Thymus (tissue), 14 donors: ENCODE measurements at places on chromosomes 7 and 10.

GRCh38 chr10:99796928-99797327 is 14.5 kb downstream of the ABCC2 start:
- no peak overlapping the region for H3K27ac ChIP-seq
- no peak overlapping the region for H3K4me3 ChIP-seq

GRCh38 chr10:97297556-97298222 is 5.3 kb upstream of the ARHGAP19 start:
- no peak for DNase-seq
- H3K27ac ChIP-seq, result no peak overlapping the region
- H3K27me3 ChIP-seq, result no peaks in the 10 kb centered on the region
- no peak overlapping the region for H3K4me3 ChIP-seq
- no peaks in the 10 kb centered on the region for H3K36me3 ChIP-seq

GRCh38 chr10:62326176-62326575 is 48.0 kb upstream of the ZNF365 start:
- H3K27ac ChIP-seq, result no peak overlapping the region
- H3K36me3 ChIP-seq, result no peaks in the 10 kb centered on the region
- H3K4me1 ChIP-seq, result no peaks in the 10 kb centered on the region
- no peak for DNase-seq
- H3K27me3 ChIP-seq, result no peaks in the 10 kb centered on the region

DNA sequence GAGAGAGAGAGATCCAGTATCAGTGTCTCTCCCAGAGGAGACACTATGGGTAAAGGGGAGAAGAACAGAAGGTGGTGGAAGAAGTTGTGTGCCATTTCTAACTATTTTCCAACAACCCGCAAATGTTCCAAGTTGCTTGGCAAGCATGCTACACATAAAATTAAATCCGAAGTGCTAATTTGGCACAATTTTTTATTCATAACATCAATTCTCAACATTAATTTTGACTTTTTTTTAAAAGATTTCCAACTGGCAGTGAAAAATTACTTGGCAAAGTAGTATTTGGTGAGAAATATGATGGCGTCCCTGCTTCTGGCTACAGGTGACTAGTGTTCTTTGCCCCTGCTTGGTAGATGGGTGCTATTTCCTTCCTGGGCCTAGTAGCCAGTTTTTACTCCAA is 622.0 kb downstream of the SORCS1 start:
- H3K27me3 ChIP-seq, result no peaks in the 10 kb centered on the region
- no peaks in the 10 kb centered on the region for H3K36me3 ChIP-seq
- DNase-seq, result no peak
- H3K4me1 ChIP-seq, result no peaks in the 10 kb centered on the region

DNA sequence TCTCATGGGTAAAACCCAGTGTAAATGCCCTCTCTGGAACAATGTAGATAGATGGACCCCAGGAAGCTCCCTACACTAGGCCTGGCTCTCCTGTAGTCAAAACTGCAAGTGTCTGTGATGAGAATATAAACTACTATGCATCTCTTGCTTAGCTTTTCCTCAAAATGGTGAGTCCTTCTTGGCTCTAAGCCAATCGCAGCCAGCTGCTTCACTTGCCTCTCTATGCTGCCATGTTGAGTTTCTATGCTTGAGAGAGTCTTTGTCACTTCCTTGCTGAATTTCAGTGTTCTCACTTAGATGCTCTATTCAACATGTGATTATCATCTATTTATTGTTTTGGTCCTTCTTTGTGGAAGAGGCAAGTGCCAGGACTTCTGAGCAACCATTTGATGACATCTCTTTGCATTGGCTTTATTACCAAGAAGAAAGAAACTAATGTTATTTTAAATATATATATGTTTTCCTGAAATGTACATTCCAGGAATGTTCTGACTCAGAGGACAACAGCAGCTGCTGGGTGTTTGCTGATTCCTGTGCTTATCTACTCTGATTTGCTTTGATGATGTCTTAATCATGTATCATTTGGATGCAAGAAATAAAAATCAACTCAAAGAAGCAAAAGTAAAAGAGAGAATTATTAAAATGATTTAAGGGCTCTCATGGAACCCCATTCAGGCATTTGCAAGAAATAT is 16.6 kb downstream of the TAS2R40 start:
- no peak overlapping the region for H3K4me3 ChIP-seq
- no peaks in the 10 kb centered on the region for H3K4me1 ChIP-seq
- no peaks in the 10 kb centered on the region for H3K27me3 ChIP-seq
- DNase-seq, result no peak
- H3K27ac ChIP-seq, result no peak overlapping the region
- H3K36me3 ChIP-seq, result no peaks in the 10 kb centered on the region

DNA sequence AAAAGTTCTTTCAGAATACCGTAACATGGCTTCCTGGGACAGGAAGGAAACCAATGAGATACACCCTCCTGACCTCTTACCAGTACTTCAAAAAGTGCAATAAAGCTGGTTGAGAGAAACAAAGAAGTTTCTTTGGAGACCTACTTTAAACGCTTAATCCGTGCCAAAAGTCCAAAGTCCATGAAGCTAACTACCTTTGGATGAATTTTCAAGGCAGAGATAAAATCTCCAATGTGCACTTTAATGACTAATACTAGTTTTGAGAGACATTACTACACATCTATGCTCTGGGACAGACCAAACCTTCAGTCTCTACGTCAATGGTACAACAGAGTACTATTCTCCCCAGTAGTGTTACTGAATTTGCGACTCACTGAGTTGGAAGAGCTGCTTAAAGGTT is 46.1 kb downstream of the UBE2H start:
- peaks cover 25% of the 10 kb centered on the region for H3K36me3 ChIP-seq
- H3K27me3 ChIP-seq, result no peaks in the 10 kb centered on the region
- DNase-seq, result no peak
- H3K4me1 ChIP-seq, result no peaks in the 10 kb centered on the region

- peak overlapping the region; percentile 84 for H3K27ac ChIP-seq
- DNase-seq, result peak; percentile 79
- peaks cover 2% of the 10 kb centered on the region for H3K27me3 ChIP-seq
These were observed 7.2 kb upstream of the MBL2 start for GRCh38 chr10:52779541-52780390.

GRCh38 chr10:96910488-96911395 is 78.6 kb downstream of the LCOR start:
- no peaks in the 10 kb centered on the region for H3K4me1 ChIP-seq
- DNase-seq, result peak; percentile 41
- H3K4me3 ChIP-seq, result no peak overlapping the region
- H3K27ac ChIP-seq, result no peak overlapping the region
- H3K36me3 ChIP-seq, result peaks cover 15% of the 10 kb centered on the region

- no peak for DNase-seq
- H3K4me1 ChIP-seq, result no peaks in the 10 kb centered on the region
- no peaks in the 10 kb centered on the region for H3K36me3 ChIP-seq
- H3K27ac ChIP-seq, result no peak overlapping the region
- no peak overlapping the region for H3K4me3 ChIP-seq
- no peaks in the 10 kb centered on the region for H3K27me3 ChIP-seq
These were observed 39.7 kb downstream of the SP8 start for GRCh38 chr7:20747001-20747400.

DNA sequence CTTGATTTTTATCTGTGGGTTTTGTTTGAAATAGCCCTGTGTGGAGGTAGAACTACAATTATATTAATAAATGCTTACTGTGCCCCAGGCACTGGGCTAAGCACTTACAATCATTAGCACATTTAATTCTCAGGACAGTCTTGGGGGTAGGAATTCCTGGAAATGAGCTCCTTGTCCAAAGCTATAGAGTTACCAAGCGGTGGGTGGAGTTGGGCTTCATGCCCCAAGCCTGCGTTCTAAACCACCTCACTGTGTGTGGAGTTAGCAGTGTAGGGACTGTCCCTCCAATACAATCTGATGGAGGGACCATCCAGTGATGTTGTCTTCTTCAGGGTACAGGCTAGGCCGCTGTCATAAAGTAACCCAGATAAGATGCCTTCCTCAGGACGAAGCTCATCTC is 49.7 kb downstream of the PALD1 start:
- H3K36me3 ChIP-seq, result no peaks in the 10 kb centered on the region
- no peaks in the 10 kb centered on the region for H3K4me1 ChIP-seq
- no peak for DNase-seq
- no peak overlapping the region for H3K4me3 ChIP-seq

GRCh38 chr7:149495785-149496641 is 1.6 kb downstream of the ZNF746 start:
- no peak for DNase-seq
- peaks cover 2% of the 10 kb centered on the region for H3K27me3 ChIP-seq
- no peak overlapping the region for H3K4me3 ChIP-seq
- H3K36me3 ChIP-seq, result peaks cover 34% of the 10 kb centered on the region
- H3K27ac ChIP-seq, result no peak overlapping the region
- H3K4me1 ChIP-seq, result no peaks in the 10 kb centered on the region

GRCh38 chr10:79555354-79556309 is 4.6 kb downstream of the SFTPA2 start:
- H3K36me3 ChIP-seq, result no peaks in the 10 kb centered on the region
- H3K4me1 ChIP-seq, result no peaks in the 10 kb centered on the region
- DNase-seq, result no peak

GRCh38 chr7:40572810-40573465 is 438.1 kb downstream of the SUGCT start:
- no peak for DNase-seq
- no peaks in the 10 kb centered on the region for H3K36me3 ChIP-seq
- no peak overlapping the region for H3K4me3 ChIP-seq
- H3K4me1 ChIP-seq, result no peaks in the 10 kb centered on the region

DNA sequence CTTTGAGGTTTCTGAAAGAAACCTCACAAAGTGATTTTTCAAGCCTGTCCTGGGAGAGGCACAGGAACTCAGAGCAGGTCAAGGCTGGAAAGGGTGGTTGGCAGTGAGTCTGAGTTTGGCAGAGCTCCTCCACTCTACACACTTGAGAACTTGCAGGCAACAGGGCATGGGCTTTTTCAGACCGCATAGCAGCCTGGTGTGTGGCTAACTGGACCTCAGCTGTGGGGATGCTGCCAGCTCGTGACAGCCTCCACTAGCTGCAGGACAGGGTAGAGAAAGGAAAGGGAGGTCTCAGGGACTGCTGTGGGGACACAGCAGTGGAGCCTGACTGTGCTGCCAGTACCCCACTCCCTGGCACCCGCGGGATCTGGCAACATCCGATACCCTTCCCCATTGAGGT is 2.6 kb downstream of the CDHR1 start:
- H3K27ac ChIP-seq, result no peak overlapping the region
- peaks cover 8% of the 10 kb centered on the region for H3K4me1 ChIP-seq
- no peak overlapping the region for H3K4me3 ChIP-seq
- H3K27me3 ChIP-seq, result peaks cover 66% of the 10 kb centered on the region
- no peak for DNase-seq
- no peaks in the 10 kb centered on the region for H3K36me3 ChIP-seq

- H3K27ac ChIP-seq, result no peak overlapping the region
- H3K36me3 ChIP-seq, result no peaks in the 10 kb centered on the region
- DNase-seq, result no peak
- no peaks in the 10 kb centered on the region for H3K4me1 ChIP-seq
These were observed 476.1 kb downstream of the IPMK start for GRCh38 chr10:57791546-57791945.

- no peaks in the 10 kb centered on the region for H3K27me3 ChIP-seq
- DNase-seq, result no peak
- H3K36me3 ChIP-seq, result peaks cover 14% of the 10 kb centered on the region
- H3K4me3 ChIP-seq, result no peak overlapping the region
- H3K27ac ChIP-seq, result no peak overlapping the region
These were observed 111.0 kb downstream of the SVOPL start for GRCh38 chr7:138590154-138590553.
